CD8-positive, alpha-beta memory T cell (primary cell): ENCODE measurements at places on chromosomes 1 and 21.

DNA sequence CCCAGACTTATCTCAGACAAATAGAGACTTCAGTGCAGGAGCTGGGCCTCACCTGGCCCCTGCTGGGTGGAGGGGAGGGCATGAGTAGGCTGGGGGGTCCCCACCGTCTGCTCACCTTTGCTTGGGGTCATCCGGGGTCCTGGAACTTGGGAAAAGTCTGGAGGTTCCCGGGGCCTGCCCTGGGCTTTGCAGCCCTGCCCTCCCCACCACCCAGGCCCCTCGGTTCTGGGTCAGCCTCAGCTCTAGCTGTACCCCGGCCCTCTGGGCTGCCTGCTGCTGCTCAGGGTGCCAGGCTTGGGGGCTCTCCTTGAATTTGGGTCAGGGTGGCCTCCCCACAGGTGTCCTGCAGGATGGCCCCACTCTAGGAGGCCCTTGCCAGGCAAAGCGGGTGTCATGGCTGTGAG, 2.4 kb upstream of the TMEM52 start:
- DNase-seq = no peak

- DNase-seq = no peak
Measured at GRCh38 chr1:167094690-167095089, 815 bp downstream of the STYXL2 start.

DNA sequence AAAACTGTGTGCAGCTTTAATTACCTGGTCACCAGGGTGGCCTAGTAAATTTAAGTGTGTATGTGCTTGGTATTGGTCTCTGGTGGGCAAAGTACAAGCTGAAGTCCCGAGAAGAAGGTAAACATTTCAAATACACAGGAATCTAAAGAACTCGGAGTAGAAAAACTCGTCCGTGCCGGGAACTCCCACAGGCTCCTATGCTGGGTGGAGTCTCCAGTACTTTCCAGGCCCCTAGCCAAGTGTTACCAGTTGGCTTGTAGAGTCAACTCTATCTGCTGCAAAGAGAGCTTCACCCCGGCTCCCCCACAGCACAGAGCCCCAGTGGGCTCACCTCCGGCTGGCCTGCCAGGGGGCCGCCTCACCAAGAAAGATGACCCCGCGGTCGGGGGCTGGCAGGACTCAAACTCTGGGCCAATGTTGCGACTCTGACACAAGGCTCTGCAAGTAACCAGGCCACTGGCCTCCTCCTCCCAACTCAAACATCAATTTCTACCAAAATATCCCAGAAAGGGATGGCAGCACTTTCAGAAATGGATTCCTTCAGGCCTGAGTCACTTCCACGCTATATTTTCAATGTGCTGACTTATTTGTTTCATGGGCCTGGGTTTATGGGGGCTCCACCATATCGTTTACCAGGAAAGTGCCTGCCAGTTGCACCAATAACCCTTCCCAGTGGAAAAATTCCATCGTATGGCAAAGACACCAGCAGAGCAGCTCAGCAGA, 73.9 kb downstream of the SLC66A1 start:
- no peak for DNase-seq

DNA sequence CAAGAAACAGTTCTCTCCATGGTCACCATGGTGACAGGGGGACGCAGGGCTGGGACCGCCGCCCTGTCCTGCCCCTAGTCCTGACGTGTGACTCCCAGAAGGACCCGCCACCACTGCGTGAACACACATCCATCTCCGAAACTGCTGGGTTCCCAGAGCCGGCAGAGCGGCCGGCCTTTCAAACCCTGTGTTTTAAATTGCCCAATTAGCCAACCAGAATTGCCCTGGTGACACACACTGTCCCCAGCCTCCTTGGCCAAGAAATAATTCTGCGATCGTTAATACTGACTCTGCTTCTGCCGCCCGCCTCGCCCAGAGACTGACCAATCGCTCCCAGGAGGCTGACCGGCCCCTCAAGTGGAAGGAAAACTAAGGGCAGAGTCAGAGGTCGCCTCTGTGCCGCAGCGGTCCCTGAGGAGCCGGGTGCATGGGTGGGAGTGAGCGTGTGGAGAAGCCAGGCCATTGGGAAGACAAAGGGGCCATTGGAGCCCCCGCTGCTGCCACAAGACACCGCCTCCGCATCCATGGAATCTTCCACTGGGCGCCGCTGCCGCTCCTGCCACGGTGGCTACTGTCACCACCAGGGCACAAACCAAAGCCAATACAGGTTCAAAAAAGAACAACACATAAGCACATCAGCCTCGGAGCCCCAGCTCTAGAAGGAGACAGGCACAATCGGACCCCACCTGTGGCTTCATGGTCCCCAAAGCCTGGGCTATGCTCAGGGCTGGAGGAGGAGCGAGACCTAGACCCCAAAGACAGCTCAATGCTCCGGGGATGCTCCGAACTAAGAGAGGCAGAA, 273.2 kb downstream of the NPHP4 start:
- peak; percentile 17 for DNase-seq

DNA sequence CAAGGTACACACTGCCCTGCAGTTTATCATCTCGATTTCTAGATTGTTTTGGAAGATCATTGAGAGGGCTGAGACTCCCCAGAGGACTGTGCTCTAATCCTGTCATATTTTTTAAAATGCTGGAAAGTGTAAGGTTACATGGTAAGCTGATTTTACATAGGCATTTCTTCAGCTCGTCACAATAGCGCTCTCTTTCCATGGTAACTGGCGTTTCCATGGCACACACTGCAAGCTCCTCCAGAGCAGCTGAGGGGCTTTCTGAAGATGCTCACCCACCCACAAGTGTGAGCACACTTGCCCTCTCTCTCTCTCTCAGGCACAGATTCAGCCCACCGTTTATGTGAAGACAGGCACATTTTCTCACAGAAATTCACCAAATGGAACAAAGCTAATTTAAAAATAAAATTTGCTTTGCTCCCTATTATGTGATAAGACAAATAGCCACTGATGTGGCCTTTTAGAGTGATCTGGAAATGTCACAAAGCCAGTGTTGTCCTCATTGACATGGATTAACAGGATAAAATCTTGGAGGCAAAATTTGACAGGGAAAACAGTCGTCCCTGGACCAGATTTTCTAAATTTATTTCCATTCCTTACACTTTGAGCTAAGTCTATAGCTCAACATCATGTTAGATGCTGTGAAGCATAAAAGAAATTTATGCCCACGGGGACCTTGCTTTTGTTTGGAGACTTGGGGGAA, 421.5 kb downstream of the RWDD3 start:
- no peak for DNase-seq

DNA sequence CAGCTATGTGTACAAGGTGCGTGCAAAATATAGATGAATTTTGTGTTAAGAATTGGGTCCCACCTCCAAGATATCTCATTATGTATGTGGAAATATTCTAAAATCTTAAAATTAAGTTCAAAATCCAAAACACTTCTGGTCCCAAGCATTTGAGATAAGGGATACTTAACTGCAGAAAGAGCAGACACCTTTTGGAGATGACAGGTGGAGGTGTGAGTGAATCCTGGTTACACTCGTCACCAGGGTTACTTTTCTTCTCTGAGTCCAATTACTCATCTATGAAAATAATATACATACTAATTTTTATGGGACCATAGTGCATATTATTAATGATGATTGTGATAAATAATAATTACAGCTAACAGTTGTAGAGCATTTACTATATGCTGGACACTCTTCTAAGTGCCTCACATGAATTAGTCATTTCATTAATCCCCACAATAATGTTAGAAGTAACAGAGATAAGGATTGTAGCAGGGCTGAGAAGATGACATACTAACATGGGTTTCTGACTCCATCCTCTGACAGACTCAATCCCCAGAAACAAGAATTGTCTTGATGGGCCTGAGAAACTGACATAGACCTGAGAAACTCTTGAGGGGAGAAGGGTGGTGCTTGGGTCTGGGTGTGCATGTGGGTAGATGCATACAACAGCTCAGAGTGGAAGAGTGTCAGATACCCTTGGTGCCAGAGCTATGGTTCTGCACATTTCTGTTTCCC, 8.3 kb upstream of the FASLG start:
- no peak for DNase-seq

GRCh38 chr1:181112071-181112929, 23.8 kb downstream of the IER5 start:
- DNase-seq = no peak

- no peak for DNase-seq
Measured at GRCh38 chr1:91527266-91527765, 26.7 kb downstream of the CDC7 start.

- DNase-seq = no peak
Measured at GRCh38 chr1:222009105-222009730, 267.3 kb upstream of the DUSP10 start.

GRCh38 chr1:47784497-47784822, 212.7 kb downstream of the TRABD2B start:
- no peak for DNase-seq

DNA sequence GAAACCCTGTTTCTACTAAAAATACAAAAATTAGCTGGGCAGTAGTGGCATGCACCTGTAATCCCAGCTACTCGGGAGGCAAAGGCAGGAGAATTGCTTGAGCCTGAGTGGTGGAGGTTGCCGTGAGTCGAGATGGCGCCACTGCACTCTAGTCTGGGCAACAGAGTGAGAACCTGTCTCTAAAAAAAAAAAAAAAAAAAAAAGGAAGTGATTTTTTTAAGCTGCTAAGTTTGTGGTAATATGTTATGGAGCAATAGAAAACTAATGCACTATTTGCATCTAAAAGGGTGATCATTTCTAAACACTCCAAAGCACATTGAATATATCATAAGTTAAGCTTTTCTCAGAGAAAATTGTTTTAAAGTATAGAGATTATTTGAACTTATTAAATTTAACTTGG, 244.8 kb upstream of the SPAG17 start:
- DNase-seq = no peak

DNA sequence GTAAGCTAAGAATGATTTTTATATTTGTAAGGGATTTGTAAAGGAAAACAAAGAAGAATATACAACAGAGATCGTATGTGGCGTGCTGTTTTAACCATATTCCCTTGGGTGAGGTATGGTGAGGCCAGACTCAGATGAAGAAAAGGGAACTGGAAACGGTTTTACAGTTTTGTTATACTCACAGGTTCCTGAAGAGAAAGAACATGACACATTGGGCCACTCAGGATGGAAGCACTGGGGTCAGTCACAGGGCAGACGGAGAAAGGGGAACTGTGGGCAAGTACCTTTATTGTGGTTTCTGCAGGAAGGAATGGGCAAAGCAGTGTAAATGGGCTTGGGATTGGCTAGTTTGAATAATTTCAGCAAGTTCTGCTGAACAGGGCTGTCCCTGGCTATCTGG, 177.4 kb downstream of the LBR start:
- DNase-seq = no peak

- no peak for DNase-seq
Measured at GRCh38 chr1:10640843-10641553, 155.4 kb downstream of the CASZ1 start.

DNA sequence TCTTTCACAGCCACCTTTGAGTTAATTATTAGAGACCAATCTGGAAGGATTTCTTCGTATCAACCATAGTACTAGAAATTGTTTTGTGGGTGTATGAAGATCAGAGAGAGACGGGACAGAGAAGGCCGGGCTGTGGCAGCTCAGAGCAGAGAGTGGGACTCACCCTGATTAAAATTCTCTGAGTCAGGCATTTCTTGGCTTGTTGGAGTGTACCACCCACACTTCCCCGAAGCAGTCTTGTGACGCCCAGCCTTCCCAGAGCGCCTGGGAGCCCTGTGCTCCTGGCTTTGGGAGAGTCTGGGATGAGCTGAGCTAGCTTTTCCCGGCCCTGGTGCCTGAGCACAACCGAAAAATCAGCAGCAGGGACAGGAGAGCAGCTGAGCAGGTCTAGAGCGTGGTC, 19.4 kb downstream of the PLEKHM2 start:
- DNase-seq = no peak

GRCh38 chr1:15384301-15384901, 25.3 kb upstream of the EFHD2 start:
- DNase-seq = no peak

DNA sequence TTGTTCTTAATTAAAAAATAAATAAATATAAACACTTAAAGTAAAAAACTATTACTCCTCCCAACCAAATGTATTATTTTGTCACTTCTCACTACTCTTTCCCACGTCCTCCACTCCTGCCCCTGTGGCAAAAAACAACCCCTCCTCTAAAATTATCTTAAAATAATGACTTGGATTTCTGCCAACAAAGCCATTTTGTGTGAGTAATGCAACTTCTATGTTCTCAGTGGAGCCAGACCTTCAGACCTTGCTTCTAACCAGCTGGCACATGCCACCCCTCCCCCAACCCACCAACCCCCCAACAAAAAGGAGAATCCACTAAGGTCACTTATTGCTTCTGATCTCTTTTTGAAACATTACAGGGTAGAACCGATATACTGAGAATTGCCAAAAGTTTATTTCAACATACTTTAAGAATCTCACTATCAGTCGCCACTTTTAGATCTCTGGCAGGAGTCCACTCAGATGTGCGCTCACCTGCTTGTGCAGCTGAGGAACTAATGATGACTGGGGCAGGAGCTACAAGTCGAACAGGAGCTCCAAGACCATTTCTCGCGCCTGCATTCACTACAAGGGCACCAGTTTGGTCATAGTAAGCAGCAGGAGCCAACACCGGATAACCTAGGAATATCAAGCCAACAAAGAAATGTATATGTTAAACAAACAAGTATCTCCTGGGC, 58.3 kb upstream of the SDC3 start:
- DNase-seq = no peak

GRCh38 chr1:17313530-17314309, 5.7 kb downstream of the PADI4 start:
- no peak for DNase-seq

DNA sequence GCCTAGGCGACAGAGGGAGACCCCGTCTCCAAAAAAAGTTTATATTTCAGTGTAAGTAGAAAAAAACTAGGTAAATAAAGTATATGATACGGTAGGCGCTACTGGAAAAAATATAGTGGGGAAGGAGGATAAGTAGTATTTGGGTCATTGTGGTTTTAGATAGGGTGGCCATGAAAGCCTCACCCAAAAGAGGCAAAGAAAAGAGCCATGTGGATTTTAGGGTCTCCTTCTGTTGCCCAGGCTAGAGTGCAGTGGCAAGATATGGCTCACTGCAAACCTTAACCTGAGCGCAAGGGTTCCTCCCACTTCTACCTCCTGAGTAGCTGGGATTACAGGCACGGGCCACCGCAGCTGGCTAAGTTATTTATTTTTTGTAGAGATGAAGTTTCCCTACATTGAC, 17.1 kb downstream of the LEPR start:
- no peak for DNase-seq

DNA sequence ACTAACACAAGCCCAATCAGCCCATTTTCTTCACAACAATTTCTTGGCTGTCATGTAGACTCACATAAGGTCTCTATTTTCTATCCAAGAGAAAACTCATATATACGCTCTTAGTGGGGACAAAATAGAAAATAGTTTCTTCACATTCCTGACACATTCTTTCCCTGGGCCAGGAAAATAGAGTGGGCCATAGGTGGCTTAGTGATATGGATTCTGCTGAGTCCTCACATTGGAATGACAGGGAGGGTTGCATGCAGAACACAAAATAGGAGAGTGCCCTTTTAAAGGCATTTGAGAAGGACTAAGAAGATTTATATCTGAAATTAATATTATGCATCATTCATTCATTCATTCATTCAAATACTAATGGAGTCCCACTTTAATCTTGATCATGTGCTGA, 207.7 kb downstream of the LYPLAL1 start:
- DNase-seq = no peak
